8988T (cell line): ENCODE measurements at places on chromosomes 2 and 18.

GRCh38 chr18:13603304-13604019 lies 122.9 kb downstream of the FAM210A start:
- DNase-seq = no peak

DNA sequence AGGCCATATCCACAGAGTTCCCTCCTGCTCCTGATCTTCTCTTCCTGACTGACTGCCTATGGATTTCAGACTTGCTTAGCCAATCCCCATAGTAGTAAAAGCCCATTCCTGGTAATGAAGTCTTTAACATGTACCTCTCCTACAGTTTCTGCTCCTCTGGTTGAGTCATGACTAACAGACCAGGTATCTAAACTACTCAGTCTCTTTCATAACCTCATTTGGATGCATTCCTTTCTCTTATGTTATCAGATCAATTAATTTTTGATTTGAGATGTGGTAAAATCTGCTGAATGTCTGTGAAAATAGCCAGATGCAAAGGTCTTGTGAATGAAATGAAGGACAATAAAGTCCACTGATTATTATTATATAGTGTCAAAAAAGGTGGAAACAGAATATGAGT lies 198.0 kb downstream of the NBAS start:
- DNase-seq = no peak

GRCh38 chr18:7661207-7661606 lies 94.1 kb downstream of the PTPRM start:
- no peak for DNase-seq

DNA sequence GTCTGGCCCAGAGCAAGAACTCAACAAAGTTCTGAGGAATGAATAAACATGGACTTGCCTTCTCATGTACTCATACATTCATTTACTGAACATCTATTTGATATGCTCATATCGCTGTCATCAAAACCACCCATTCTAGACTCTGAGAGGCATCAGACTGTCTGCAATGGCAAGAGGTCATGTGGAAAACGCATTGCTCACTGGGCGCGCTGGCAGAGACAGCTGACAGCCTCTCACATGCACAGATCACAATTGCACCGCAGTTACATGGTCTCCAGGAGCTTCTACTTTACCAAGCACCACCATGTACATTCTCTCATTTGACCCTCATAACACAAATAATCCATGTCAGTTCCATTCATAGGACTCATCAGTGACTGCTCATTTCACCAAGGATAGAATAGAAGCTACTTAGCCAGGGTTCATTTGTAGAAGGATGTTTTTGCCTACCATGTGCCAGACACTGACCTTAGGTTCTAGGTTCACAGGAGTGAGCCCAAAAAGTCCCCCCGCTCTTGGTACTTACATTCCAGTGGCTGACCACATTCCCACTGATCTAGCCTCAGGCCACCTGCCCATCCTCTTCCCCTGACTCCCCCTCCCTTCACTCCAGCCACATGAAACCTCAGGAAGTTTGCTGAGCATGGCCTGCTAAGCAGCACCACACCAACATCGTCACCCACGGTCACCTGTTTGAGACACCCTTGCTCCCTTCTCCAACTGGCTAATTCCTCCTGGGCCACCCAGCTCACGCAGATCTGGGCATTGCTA lies 6.1 kb downstream of the FAM124B start:
- DNase-seq = no peak

DNA sequence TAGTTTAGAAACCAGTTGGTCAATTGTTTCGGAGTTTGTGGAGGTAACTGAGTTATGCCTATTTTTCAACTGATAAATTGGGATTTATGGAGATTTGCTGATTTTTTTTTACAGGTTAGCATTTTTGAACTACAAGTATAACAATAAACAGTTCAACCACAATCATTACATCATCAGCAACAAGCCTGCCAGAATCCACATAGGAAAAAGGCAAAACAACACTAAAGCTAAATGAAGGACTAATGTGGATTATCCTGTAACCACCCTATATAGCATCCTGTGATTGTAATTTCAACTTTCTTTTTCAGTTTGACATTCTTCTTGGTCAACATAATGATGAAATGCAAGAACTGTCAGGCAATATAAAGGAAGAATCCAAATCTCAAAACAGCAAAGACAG lies 76.5 kb downstream of the CCDC102B start:
- no peak for DNase-seq

GRCh38 chr2:174184915-174185314 lies 63.4 kb downstream of the OLA1 start:
- no peak for DNase-seq

GRCh38 chr2:171247741-171248662 lies 87.3 kb upstream of the TLK1 start:
- no peak for DNase-seq

DNA sequence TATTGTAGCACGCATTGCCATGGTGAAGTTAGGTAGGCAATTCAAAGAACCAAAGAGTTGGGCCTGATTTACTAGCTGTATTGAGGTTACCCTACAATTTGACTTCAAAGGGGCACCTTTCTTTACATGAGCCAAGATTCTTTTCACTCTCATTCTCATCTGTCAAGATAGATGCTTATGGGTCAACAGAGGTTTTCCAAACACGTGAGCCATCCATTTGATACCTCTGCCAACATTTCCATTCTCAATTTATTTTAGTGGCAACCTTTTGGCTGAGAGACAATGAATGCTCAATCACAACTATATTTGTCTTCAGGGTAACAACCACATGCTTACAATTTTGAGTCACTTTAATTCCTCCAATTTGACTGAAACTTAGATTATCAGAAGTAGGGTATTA lies 370.6 kb upstream of the CDH20 start:
- DNase-seq = no peak

GRCh38 chr2:101969723-101970122 lies 22.0 kb upstream of the IL1R2 start:
- DNase-seq = no peak

DNA sequence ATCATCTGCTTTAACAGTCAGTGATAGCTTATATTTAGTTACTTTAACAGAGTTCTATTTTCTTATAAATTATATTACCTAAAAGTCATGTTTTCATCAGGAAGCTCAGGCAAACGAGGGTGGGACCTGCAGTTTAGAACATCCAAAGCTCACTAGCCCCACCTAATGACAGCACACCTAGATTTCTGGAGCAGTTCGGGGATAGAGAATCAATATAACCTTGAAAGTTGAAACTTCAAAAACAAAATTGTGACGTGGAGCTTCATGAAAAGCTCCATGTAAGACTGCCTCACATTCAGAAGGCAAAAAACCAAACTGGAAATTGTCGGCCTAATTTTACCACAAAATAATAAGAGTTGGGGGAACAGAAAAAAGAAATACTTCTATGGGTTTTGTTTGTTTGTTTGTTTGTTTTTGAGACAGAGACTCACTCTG lies 185.9 kb upstream of the CCDC150 start:
- peak; percentile 21 for DNase-seq

- DNase-seq = no peak
Measured at GRCh38 chr2:46076251-46076650, 221.0 kb upstream of the EPAS1 start.

GRCh38 chr2:72526623-72527022 lies 299.2 kb downstream of the EXOC6B start:
- DNase-seq = no peak

DNA sequence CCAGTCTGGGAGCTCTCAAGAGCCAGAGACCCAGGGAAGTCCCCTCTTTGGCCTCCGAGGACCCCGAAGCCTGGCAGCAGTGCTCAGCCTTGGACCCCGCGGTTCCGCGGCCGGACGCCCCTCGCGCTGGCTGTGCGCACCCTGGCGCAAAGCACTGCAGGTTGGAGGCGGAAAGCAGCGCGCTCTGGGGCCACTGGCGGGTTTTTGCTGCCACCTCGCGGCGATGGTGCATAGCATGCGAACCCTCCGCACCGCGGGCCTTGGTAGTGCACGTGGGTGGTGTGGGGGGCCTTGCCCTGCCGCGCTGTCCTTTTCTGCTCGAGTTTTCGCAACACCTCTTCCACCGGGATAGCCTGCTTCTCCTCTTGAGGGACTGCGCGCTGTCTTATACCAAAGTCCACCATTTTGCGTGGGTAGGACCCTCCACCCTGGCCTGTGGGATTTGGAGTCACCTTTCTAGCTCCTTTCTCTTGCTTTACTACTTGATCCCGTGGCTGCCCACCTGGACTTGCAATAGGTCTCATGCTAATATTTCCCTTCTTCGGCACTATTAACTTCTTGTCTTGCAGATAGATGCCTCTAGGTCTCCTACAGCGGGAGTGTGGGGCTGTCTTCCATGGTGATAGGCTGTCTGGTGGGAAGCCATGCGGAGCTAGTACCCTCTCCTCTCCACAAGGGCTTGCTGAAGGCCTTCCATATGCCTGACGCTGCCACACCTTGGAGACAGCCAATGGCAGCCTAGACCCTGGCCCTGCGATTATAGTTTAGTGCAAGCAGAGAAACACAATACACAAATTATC lies 14.3 kb downstream of the SIX3 start:
- peak; percentile 95 for DNase-seq

DNA sequence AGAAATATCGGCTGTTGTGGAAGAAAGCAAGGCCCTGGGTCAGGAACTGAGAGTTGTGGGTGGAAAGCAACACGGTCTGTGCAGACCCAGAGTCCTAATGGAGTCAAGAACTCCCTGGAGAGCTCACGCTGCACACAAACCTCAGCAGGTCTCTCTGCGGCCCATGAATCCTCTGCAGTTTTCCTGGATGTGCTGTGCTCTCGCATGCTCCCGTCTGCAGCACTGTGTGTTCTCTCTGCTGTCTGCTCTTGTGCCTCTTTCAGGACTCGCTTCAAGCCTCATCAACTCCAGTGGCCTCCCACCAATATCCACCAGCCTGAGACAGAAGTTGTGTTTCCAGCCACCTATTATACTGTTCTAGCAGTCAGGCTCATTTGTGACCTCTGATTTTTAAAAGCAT lies 24.3 kb downstream of the RNU4ATAC start:
- DNase-seq = no peak

DNA sequence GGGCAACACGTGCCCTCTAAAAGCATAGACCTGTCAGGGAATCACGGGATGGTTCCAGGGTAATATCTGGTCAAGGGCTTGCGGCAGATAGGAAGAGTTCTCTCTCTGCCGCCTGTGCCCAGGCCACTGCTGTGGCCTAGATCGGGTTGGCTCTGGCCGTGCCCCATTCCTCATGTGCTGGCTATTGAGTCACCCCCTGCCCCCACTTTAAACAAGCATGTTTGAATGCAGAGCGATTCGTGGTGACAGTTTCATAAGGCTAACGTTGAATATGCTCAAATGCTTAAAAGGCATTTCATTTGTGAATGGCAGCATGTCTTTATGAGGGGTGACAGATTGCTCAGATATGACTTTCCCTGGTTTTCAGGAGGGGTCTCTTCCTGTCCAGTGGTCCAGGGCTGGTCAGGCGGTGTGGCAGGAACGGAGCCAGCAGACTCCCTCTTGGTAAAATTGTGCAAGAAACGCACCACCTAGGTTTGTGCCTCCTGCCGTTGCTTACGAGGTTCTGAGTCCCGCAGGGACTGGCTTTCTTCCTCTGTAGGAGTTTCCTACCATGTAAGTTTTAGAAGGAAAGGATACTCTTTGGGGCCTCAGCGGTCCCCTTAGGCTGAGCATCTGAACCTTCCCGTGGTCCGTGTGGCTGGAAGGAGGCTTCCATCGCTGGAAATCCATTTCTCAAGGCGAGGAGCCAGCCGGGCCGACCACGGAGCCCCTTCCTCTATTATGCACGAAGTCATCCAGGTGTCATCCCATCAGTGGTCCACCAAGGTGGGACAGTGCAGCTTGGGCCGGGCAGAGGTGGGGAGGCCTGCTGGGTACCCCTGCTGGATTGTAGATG lies 50.2 kb downstream of the AGAP1 start:
- DNase-seq = no peak

DNA sequence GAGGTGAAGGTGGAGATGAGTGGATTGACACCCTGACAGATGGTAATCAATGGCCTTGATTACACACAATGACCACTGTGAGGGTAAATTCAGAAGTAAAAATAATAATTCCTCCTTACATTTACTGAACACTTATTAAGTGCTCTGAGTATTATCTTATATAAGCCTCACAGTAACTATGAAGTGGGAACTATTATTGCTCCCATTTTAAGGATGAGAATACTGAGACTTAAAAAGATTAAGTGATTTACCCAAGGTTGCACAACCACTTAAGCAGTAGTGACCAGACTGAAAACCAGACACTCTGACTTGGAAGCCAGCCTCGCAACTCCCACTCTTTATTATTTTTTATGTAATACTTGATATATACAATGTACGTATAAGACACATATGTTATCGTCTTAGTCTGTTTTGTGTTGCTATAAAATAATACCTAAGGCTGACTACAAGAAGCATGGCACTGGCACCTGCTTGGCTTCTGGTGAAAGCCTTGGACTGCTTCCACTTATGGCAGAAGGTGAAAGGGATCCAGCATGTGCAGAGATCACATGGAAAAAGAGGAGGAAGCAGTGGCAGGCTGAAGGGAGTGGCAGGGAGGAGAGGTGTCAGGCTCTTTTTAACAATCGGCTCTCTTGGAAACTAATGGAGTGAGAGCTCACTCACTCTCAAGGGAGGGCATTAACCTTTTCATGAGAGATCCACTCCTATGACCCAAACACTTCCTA lies 41.5 kb upstream of the C1D start:
- no peak for DNase-seq

- DNase-seq = no peak
Measured at GRCh38 chr2:54899576-54900200, 150.6 kb downstream of the RTN4 start.

- no peak for DNase-seq
Measured at GRCh38 chr2:112787294-112787693, 3.0 kb upstream of the IL1A start.

DNA sequence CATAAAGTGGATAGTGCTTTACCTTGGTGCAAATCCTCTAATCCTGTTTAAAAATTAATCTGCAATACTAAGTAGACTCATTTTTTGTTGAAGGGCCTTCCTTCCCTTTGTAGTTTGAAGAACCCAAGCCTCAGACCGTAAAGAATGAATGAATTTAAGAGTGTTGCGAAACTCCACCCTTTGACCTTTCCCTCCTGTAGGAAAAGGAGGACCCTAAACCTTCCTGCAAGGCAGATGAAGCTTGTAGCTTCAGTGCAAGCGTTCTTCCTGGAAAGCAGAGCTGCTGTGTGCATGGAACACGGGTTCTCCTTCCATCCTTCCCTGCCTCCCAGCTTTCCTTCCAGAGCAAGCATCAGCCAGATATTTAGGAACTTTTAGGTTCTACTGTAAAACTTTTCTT lies 1.7 kb downstream of the IMPA2 start:
- DNase-seq = no peak

DNA sequence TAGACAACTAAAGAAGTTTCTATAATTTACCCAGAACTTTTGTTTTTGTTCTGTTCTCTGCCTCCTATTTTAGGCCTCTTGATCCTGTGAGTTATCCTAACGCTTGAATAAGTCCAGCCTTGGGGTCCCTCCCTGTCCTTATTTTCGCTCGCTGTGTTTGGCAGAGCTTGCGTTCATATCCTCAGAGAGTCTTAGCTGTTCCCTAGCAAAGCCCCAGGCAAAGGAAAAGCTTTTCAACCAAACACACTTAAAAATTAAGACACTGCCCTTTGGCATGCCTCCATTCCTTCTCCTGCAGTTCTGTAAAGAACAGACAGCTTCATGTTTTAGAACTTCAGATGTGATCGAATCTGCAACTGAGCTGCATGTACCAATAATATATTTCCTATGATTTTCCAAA lies 517.2 kb downstream of the SUCLG1 start:
- no peak for DNase-seq

GRCh38 chr2:51673628-51674027 lies 641.7 kb upstream of the NRXN1 start:
- DNase-seq = no peak
